ENCODE measurements at places on chromosomes 6 and 20. TPM values are rescaled to one million over a fixed set of nuclear protein-coding genes. Genes with fewer than 3 reads are reported as not detected.

Gene ELOVL2
- total RNA-seq: 27.8 TPM

Gene SCUBE3
- 1.6 TPM for total RNA-seq

Gene CYP39A1
- total RNA-seq: 0.72 TPM

Gene DYNLT2
- total RNA-seq: 2.1 TPM
